ENCODE measurements at places on chromosomes 6 and 20. TPM values are rescaled to one million over a fixed set of nuclear protein-coding genes. Genes with fewer than 3 reads are reported as not detected.

GATA5 gene
- not detected for total RNA-seq

LPA gene
- not detected for total RNA-seq

- DNase-seq, result no peak
Measured at GRCh38 chr6:108565893-108566292, 5.2 kb downstream of the FOXO3 start.

DNA sequence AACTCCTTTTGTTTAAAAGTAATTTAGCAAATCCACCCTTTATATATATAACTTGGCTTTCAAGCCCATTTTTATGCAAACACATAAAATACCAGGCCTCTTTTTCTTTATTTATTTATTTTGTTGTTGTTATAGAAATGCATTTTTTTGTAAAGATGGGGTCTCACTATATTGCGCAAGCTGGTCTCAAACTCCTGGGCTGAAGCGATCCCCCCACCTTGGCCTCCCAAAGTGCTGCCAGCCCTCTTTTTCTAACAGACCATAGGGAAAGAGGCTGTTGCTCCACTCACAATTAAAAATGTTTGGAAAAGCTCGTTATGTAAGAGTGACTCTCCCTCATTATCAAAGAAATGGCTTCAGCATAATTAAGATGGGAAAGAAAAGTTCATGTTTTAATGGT is 440.9 kb downstream of the HACE1 start:
- DNase-seq, result no peak

DNA sequence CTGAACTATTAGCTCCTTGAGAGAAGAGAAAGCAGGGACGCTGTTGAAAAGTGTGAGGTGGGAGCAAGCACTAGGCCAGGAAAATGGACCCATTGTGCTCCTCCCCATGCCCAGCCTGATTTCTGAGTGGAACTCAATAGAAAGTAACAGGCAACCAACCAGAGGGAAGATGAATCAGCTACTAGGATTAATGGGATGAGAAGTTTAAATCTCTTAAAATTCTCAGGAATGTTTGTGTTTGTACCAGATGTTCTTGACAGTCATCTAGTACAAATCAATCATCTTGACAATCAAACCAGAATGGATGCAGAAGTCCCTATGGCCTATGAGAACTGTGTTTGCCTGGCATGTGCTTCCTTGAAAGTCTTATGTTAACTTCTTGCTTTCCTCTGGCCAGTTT is 48.9 kb downstream of the HDDC2 start:
- no peak for DNase-seq

DEK gene
- 223 TPM for total RNA-seq

SCRT2 gene
- total RNA-seq, result not detected

GRCh38 chr20:15716256-15716655 is 857.0 kb downstream of the KIF16B start:
- DNase-seq, result no peak

DNA sequence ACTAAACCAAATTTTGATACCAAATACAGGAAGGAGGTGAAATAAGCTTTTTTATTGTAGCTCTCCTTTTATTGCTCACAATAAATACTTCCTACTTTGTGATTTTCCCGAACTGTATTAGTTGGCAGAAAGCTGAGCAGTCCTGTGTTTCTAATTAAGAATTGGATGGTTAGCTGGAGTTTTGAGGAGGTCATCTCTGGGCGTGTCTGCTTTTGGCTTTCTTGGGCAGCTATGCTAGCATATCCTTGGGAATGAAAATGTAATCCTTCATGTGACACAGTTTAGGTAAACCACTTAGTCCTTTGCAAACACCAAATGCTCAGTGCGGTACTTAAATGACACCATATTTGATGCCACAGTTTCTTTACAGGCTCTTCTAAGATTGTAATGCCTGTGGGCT is 67.5 kb downstream of the MTHFD1L start:
- DNase-seq, result no peak

All from activated naive CD8-positive, alpha-beta T cell treated with anti-CD3 and anti-CD28 coated beads for 36 hours (primary cell).